Activated CD8-positive, alpha-beta memory T cell treated with anti-CD3 and anti-CD28 coated beads for 1 hour (primary cell): ENCODE measurements at places on chromosomes 4 and X.

DNA sequence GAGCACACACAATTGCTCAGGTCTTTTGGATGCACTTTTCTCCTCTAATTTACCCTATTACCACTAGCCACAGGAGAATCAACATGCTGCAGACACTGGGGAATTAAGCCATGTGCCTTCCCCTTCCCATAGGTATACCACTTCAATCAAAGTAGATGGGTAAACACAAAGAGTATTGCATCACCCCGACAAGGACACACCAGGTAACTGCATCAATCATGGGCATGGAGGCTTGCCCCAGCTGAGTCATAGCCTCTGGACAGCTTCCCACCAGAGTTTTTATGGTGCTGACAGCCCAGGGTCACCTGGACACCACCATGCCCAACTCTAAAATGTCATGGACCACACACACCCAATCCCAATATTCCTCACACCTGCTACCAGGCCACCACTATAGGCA is 197.2 kb upstream of the AR start:
- DNase-seq, result no peak

DNA sequence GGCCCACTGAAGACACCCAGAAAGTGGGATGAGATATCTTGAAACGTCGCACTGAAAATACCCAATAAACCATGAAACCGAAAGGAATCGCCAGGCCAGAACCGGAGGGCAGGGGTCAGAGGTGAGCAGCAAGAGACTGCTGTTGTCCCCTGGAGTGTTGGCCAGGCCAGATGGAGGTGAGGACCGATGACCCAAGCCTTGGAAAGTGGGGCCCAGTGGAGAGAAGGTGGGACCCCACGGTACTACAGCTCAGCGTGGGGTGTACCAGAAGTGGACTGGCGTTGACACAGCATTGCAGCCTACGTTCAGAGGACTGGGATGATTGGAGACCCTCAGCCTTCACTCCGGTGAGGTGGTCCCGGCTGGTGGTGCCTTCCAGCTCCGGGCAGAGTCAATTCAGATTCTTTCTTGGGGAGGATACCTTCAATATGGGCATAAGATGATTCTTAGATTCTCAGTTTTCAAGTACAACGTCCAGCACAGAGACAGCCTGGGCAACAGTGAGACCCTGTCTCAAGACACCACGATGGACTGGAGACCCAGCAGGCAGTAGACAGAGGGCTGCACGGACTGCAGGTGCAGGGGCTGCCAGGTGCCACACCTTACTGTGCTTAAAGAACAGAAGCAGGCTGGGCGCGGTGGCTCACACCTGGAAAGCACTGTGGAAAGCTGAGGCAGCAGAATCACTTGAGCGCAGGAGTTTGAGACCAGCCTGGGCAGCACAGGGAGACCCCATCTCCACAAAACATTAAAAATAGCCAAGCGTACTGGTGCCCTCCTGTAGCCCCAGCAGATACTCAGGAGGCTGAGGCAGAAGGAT is 23.3 kb downstream of the MAEA start:
- DNase-seq, result no peak

DNA sequence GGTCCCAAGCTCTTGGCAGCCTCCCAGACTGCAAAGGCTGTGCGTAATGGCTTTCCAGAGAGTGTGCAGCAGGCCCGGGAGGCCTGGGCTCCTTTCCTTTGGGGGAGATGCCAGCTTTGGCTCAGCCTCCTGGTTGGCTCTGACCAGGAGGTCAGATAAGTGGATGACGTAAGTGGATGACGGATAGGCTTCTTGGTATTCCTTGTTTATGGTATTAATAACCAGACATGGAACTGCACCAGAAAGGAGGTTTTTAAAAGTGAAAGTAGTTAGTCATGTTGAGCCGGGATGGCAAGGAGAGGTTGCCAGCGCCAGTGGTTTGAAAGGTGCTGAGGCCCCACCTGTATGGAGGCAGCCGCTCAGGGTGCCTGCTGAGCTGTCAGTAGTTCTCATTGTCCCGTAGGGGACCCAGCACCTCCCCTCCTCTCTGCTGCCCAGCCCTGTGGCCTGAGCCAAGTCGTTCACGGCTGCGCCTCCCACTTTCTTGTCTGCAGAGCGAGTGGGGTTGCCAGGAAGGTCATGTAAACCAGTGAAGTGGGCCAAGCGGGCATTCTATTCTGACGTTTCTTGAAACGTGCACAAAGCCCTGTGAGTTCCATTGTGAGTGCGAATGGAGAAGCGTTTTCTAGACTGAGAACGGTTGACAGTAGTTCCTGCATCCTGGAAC is 28.7 kb upstream of the STOX2 start:
- DNase-seq, result no peak

- DNase-seq, result no peak
Measured at GRCh38 chrX:17014216-17014615, 67.8 kb downstream of the REPS2 start.

- no peak for DNase-seq
Measured at GRCh38 chr4:33013282-33013681, 2293.1 kb downstream of the PCDH7 start.

- no peak for DNase-seq
Measured at GRCh38 chr4:147984065-147984777, 252.3 kb downstream of the ARHGAP10 start.

- no peak for DNase-seq
Measured at GRCh38 chrX:54415534-54416350, 24.5 kb upstream of the TSR2 start.

- DNase-seq, result no peak
Measured at GRCh38 chr4:156609421-156609820, 362.2 kb downstream of the PDGFC start.

- DNase-seq, result no peak
Measured at GRCh38 chr4:147039976-147040575, 94.4 kb upstream of the TTC29 start.

- no peak for DNase-seq
Measured at GRCh38 chrX:40012039-40012867, 85.5 kb downstream of the BCOR start.
